Activated naive CD4-positive, alpha-beta T cell (primary cell): ENCODE measurements at places on chromosomes 12 and 14.
A peak's percentile ranks its signal among the peaks of the same experiment; 100 is the strongest.

DNA sequence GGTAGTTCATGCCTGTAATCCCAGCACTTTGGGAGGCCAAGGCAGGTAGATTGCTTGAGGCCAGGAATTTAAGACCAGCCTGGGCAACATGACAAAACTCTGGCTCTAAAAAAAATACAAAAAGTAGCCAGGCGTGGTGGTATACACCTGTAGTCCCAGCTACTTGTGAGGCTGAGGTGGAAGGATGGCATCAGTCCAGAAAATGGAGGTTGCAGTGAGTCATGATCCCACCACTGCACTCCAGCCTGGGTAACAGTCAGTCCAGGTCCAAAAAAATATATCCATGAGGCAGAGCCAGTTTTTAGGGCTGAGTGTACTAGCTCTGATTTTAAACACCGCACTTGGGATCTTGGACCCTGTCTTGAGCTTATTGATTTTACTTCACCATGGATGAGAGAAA is 30.6 kb upstream of the FICD start:
- no peak for DNase-seq

- no peak for DNase-seq
Observed at GRCh38 chr12:123488539-123489230, 30.7 kb downstream of the SNRNP35 start.

DNA sequence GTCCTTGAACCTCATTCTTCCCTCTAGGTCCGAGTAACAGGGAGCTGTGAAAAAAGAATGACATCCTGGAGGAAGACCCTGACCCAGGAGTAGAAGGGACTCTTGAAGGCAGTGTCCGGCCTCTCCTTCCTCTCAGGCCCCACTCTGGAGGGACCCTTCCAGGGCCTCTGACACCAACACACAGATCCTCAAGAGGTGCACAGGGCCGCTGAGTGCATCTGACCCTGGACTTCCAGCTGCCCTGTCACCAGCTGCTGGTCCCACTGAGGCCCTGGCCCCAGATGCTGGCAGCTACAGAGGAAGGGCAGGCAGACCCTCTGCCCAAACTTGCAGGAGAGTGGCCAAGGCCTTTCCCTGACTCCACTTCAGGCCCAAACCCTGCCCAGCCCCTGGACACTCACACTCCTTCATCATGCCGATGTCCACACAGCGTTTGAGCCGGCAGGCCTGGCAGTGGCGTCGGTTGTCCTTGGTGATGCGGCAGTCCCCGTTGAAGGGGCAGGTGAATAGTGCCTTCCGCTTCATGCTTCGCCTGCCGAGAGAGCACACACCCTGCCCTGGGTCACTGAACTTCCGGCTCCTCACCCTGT is 40.1 kb downstream of the VDR start:
- no peak for DNase-seq

DNA sequence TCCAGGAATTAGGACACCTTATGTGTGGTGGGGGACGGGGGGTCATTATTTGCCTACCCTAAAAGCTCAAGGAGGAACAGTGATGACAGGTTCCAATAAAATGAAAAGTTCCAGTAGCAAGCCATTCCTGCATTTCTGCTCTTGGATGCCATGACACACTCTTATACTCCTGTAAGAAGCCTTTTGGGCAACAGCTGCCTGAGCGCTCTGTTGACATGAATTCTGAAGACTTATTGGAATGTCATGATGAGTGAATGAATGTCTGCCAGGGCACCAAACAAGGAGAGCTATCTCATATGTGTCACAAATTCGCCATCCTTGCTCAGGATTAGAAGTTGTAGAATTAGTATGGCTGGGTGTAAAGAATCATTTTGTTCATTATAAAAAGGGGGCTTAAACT is 36.3 kb downstream of the PTGER2 start:
- DNase-seq = no peak

- no peak for DNase-seq
Observed at GRCh38 chr14:72476657-72477499, 417.0 kb downstream of the DPF3 start.

- no peak for DNase-seq
Observed at GRCh38 chr12:19652386-19652785, 213.1 kb downstream of the AEBP2 start.

- no peak for DNase-seq
Observed at GRCh38 chr12:13436696-13437391, 240.3 kb downstream of the EMP1 start.

DNA sequence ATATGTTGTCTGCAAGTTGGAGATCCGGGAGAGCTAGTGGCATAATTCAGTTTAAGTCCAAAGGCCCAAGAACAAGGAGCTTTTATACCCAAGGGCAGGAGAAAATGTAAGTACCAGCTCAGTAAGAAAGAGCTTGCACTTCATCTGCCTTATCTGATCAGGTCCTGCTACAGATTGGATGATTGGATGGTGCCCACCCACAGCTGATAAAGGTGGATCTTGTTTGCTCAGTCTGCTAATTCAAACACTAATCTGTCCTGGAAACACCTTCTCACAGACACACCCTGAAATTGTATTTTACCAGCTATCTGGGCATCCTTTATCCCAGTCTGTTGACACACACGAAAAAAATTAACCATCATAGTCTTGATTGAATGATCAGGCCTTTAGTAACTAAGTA is 230.7 kb upstream of the SLC16A7 start:
- DNase-seq = no peak

DNA sequence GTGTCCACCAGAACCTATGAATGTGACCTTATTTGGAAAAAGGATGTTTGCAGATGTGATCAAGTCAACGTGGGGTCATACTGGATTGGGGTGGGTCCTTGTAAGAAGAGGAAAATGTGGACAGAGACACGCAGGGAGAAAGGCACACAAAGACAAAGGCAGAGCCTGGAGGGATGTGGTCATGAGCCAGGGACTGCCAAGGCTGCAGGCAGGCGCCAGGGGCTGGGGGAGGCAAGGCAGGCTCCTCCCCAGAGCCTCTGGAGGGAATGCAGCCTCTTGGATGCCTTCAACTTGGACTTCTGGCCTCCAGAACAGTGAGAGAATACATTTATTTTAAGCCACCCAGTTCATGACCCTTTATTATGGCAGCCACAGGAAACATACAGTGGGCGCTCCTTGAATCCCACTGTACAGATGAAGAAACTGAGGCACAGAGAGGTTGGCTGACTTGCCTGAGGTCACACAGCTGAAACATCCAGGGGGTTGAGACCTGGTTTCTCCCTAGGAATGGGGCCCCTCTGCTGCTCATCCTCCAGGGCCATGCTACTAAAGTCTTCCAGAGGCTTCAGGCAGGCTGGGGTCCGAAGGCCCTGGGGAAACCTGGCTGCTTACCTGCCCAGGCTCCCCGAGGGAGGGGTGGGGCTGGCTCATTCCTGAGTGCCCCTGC is 99.7 kb downstream of the RFLNA start:
- DNase-seq = no peak

DNA sequence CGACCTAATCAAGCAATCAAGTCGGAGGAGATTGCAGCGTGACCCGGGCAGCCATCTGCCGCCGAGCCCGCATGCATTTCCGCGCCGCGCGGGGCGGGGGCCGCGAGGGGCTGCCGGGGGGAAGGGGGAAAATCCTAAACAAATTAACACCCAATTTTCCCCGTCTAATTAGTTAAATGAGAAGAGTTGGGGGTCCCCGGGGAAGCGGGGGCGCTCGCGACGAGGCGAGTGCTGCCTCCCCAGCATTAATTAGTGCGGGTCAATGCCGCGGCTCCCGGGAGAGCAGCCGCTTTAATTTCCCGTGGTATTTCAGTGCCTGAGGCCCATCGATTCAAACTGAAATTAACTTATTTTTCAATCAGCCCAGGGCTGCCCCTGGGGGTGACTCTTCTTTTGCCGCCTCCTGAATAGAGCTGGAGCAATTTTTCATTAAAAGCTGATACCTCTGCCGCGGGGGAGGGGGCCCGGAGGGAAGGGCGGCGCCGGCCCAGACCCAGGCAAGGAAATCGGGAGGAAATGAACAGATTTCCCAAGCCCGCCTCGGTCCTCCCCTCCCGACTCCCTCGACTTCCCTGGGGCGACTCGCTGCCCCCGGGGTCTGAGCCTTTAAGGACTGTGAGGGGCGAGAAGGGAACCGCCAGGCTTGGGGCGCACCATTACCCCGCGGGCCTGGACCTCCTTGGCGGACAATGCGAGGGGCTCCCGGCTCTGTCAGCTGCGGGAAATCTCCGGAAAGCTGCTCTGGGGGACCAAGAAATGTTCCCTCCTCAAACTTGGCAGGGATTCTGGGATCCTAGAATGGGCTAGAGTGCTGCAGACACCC is 18.9 kb downstream of the VSX2 start:
- no peak for DNase-seq

- no peak for DNase-seq
Observed at GRCh38 chr14:96502621-96503305, 581 bp downstream of the PAPOLA start.

GRCh38 chr12:92628476-92628875 is 74.3 kb upstream of the PLEKHG7 start:
- DNase-seq = no peak

- peak; percentile 29 for DNase-seq
Observed at GRCh38 chr12:12561371-12562015, 1.2 kb downstream of the DUSP16 start.

- DNase-seq = peak; percentile 31
Observed at GRCh38 chr12:132886529-132887477, 602 bp downstream of the CHFR start.

DNA sequence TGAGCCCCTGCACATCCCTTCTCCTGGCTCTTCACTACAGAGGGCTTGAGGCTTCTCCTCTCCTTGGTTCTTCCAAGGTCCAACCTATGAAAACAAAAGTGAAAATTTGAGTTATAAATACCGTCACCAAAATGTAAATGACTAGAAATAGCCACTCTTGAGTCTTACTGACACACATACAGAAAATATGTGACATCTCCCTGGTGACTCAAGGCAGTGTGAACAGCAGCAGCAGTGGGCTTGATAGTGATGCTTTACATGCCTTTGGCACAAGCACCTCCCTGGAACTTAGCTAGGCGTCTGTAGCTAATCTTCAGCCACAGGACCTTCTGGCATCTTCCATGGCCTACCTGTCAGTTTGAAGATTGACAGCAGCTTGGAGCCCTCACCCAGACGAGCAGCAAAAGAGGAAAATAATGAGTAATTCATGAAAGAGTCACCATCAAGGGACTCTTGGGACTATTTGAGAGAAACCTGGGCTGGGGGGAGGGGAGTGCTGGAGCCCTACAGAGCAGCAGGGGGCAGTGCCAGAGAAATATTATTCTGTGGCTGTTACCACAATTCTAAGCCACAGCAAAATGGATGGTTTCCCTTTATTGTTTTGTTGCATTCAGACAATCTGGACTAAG is 158.0 kb downstream of the KCNK10 start:
- no peak for DNase-seq

- DNase-seq = no peak
Observed at GRCh38 chr14:88866305-88866704, 41.9 kb downstream of the TTC8 start.

DNA sequence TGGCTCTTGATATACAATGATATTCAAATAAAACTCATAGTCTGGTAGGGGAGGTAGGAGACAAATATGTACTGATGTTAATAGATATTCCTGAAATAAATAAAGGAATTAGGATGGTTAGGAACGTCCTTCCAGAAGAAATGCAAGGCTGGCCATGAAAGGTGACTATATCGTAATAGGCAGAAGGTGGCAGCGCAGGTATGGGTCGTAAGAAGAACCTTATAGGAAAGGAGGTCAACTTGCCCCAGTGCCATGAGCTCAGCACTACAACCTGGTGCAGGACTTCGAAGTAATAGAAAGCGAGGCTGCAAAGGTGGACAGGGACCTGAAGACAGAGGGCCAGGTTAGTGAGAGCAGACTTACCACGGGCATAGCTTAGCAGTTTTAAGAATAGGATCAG is 55.3 kb upstream of the FGD4 start:
- DNase-seq = no peak

GRCh38 chr14:36505181-36505815 is 14.7 kb downstream of the NKX2-1 start:
- no peak for DNase-seq

DNA sequence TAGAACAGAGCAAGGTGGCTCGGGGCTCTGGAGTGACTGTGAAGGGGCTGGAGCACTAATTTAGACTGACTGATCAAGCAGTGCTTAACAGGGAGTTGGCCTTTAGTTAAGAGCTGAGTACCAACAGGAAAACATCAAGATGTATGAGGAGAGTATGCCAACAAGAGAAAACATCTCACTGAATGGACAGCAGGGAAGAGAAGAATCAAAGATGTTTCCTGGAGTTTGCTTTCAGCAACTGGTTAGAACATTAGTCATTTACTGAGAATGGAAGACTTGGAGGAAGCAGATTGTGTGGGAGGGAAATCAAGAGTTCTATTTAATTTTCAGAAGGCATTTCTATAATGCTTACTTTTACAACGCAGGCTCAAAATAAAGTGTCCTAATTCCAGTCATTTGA is 259.3 kb downstream of the ADAMTS20 start:
- no peak for DNase-seq

GRCh38 chr14:91258011-91258618 is 13.6 kb upstream of the GPR68 start:
- no peak for DNase-seq

- DNase-seq = no peak
Observed at GRCh38 chr12:76706101-76706500, 57.8 kb upstream of the ZDHHC17 start.

- no peak for DNase-seq
Observed at GRCh38 chr12:17108877-17109541, 503.0 kb upstream of the LMO3 start.

GRCh38 chr12:114933428-114934160 is 249.6 kb upstream of the TBX3 start:
- DNase-seq = no peak

DNA sequence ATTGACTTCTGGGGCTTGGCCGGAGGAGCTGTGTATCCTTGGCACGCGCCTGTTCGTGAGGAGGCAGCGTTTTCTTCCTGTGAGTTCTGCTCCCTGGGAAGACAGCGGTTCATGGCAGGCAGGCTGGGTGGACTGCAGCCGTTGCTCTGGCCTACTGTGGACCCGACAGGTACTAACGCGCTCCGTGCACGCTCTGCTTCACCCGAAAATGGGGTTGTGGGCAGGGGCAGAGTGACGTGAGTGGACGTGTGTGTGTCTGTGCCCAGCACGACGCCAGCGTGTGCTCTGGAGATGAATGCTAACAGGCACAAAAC is 179.1 kb downstream of the KIF26A start:
- no peak for DNase-seq

- no peak for DNase-seq
Observed at GRCh38 chr12:92769124-92769901, 66.5 kb downstream of the PLEKHG7 start.

DNA sequence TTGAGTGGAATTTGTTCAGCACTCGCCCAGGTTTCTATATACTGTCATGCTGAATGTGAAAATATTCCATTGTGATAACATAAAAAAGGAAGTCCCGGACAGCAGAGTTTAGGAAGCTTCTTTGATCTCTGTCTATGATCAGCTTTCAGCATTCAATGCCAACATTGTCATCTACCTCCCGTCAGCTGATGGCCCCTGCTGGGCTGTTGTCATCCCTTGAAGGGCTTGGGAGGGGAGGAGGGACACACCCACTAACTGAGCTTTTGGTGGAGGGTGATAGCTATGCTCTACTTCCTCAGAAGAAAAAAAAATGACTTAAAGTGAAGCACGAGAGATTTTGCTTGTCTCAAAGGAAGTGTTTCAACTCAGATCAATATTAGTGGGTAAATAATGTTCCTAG is 4.7 kb upstream of the KRT77 start:
- DNase-seq = no peak

- DNase-seq = no peak
Observed at GRCh38 chr12:104152685-104153241, 14.8 kb upstream of the NFYB start.
